Fibroblast of skin of right quadriceps (primary cell): ENCODE measurements at places on chromosomes 3 and 15.

DNA sequence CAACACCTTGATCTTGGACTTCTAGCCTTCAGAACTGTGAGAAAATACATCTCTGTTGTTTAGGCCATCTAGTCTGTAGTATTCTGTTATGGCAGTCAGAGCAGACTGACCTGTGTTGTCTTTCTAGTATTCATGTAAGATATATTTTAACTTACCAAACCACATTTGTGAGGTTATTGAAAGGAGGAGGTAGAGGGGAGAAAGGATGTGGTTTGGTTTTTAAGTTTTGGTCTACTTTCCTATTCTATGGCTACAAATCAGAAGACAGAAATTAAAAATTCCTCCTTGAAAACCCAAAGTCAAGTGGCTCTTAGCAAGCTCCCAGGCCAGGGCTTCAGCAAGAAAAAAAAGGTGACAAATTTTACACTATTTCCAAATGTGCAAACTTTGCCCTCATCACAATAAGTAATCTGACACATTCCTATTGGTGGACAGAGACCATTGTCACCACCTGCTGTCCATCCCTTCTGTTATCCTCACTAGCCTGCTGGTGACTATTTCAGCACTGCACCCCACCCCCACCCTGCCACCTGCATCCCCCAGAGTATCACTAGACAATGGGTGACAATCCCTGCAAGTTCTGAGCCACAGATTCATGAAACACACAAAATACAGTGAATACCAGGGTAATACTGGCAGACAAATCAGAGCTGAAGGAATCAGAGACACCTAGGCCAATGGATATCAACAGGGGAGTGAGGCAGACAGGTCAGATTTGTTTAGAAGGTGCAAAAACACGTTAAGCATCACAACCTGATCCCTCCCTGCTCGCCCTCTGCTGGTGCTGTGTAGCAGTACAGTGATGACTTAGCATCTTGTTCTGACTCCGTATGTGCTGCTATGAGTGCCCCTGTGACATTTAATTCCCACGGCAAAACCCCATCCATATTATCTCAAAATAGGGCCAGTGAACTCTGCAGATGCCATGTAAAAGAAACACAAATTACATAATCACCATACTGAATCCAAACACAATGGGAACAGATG, 79.0 kb upstream of the DCLK3 start:
- no peak for DNase-seq

- DNase-seq, result no peak
Observed at GRCh38 chr15:44314512-44314911, 26.0 kb downstream of the GOLM2 start.

- DNase-seq, result no peak
Observed at GRCh38 chr3:150519026-150519425, 27.3 kb downstream of the SERP1 start.

GRCh38 chr3:179695672-179696313, 43.0 kb downstream of the USP13 start:
- no peak for DNase-seq
